ENCODE measurements at places on chromosomes 5 and 9.
A peak's percentile ranks its signal among the peaks of the same experiment; 100 is the strongest.

DNA sequence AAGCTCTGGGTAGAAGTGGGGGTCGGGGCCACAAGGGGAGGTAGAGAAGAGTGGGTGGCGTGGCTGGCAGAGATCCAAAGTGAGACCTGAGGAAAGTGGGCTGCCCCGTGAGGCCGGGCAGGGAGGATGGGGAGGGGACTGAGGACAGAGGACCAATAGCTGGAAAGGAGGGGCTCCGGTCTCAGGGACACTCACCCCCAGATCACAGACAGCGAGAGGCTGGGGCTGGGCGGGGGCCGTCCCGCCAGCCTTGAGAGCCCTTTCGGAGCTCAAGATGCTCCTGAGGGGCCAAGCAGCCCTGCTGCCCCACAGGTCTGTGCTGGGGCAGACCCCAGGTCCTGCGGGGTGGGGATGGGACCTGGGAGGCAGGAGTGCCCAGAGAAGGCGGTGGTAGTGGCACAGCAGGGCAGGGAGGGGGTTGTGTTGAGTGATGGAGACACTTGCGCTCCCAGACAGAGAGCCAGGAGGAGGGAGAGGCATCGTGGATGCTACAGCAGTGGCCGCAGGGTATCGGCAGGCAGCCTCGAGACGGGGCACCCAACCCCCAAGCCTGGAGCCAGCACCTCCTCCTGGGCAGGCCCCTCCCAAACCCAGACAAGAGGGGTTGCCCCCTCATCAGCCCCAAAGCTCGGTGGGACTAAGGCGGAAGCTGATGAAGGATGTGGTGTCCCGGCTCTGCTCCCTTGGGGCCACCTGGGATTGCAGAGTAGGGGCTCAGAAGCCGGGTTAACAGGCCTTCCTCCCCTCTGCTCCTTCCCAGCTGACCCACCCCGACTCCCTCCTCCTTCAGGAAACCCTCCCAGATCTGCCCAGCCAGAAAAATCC is 3.4 kb downstream of the SARDH start:
- no peak for DNase-seq

DNA sequence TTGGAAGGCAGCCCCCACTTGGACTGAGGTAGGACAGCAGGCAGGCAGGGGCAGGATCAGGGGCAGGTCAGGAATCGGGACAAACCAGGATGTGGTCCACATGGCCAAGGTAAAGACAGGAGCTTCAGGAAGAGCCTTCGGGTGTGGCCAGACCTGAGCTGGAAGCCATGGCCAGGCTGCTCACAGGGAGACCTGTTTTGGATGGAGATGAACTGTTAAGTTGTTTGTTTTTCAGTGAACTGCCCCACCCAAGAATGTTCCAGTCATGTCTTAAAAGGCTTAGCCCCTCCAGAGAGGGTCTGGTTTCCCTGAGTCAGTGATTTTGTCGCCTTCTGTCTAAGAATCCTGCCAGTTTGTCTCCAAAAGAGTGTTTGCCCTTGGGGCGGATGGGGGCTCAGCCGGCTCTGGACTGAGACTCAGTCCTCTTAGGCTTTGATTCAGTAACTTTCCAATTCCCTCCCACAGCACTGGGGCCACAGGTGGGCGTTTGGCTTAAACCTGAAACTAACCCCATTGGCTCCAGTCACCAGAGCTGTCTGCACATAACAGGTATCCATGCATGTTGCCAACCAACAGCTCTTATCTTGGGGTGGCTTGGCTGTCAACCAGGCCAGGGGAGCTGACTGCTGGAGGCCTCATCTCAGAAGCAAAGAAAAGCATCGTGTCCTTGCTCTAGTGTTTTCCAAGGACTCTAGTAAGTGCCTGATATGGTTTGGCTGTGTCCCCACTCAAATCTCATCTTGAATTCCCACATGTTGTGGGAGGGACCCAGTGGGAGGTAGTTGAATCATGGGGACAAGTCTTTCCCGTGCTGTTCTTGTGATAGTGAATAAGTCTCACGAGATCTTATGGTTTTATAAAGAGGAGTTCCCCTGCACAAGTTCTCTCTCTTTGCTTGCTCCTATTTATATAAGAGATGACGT is 11.3 kb upstream of the ANKH start:
- no peak for DNase-seq

DNA sequence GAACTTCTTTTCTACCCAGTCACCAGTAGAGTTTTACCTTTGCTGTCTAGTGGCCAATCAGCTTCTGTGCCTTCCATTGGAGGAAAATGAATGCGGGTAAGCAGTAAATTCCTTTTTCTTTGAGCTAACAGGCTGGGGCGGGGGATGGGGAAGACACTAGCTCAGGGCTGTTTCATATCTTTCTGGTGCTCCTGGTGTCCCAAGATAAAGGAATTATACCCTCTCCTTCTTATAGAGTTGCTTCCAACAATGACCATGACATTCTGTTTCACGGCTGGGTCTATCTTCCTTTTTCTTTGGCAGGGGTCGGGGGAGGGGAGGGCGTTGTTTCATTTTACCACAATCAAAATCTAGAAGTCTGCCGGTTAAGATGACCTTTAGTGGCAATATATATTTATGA is 51.2 kb upstream of the RPS23 start:
- no peak for DNase-seq

DNA sequence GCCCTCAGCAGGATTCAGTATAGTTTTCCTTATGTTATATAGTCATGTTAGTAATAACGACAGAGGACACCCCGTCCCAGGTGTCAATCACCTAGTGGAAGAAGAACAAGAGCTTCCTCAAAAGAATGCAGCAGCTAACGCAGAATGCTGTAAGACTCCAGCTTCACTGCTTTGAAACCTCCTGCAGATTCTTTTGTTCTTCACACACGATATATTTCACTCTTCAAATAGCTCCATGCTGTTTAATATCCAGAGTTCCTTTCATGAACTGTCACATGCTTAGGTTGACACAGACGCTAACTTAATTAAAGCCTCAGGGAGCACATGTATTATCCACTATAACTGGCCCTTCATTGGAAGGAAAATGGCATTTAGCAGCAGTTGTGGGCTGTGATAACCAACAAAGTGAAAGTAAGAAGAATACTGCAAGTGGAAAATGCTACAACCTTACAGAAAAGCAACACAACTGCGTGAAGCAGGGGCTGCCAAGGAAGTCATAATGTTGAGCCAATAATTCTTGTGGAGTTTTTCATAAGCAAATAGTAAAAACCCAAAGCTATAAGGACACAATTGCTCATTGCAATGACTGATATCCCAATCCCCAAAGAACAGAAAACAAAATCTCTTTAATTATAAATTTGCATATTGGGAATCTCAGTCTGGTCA is 387.5 kb downstream of the PLK2 start:
- no peak for DNase-seq

DNA sequence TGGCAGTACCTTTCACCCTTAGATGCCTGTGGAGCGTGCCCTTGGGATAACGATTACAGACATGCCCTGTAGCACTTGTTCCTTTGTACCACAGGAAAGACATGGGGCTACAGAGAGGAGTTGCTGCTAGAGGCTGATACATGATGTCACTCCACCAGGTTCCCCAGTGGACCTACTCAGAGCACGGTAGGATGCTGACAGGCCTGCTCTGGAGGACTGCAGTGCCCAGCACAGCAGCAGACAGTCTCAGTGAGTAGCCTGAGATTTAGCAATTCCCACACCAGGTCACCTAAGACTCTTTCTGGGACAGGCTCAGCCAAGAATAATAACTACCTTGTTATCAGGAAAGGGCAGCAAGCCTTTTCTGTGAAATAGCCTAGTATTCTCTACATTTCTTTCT is 28.8 kb downstream of the PDE4D start:
- DNase-seq: no peak

- no peak for DNase-seq
Measured at GRCh38 chr9:101235105-101235866, 149.5 kb downstream of the BAAT start.

- DNase-seq: no peak
Measured at GRCh38 chr5:6522331-6522730, 73.7 kb downstream of the UBE2QL1 start.

DNA sequence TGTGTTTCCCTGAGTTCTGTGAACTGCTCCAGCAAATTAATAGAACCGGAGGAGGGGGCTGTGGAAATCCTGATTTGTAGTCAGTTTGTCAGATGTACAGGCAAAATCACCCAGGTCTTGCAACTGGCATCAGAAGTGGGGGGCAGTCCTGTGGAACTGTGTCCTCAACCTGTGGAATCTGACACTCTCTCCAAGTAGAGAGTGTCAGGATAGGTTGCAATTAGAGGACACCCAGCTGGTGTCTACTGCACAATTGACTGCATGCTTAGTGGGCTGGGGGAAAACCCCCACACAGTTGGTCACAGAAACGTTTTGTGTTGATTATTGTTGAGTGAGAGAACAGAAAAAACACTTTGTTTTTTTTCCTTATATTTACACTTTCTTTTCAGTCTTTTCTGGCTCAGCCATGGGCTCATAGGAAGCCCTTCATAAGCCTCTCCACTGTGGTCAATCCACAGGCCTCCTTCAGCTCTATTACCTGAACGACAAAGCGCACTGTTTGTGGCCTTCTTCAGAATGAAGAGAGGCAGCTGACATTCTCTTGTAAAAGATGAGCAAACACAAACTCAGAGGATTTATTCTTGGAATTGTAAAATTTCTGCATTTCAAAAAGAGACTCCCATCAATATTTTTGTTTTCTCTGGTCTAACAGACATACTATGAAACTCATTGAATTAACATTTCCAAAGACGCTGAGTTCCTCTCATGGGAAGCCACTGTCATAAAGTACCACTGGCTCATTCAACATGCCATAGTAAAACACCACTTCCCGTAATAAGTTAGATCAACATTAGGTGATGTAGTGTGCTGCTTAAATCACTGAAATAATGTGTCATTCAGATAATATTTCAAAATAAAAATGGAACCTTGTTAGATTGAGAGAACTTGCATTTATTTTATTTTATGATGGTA is 348.9 kb upstream of the RFX3 start:
- no peak for DNase-seq

GRCh38 chr9:24436761-24437160 is 108.9 kb downstream of the IZUMO3 start:
- DNase-seq: no peak

DNA sequence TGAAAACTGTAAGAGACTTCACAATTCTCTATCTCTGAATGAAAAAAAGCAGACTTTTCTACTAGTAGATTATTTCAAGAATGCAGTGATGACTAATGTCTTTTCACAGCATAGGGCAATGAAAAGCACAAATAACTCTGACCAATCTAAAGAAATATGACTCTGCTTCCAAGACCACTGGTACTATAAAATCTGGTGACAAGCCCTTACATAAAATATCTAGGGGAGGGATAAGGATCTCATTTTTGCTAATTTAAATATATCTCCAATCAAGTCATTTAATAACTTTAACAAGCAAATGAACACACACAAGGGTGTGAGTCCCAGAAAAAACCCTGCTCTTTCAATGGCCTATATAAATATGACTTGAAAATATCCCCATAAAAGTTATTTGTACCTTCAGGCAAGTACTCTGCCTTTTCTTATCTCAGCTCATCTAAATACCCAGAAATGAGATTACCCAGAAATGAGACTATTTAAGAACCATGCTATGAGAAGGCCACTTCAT is 105.2 kb downstream of the GNAQ start:
- DNase-seq: no peak

- no peak for DNase-seq
Measured at GRCh38 chr9:32180597-32180996, 203.8 kb upstream of the ACO1 start.

- no peak for DNase-seq
Measured at GRCh38 chr9:127185181-127185580, 62.7 kb upstream of the ANGPTL2 start.

DNA sequence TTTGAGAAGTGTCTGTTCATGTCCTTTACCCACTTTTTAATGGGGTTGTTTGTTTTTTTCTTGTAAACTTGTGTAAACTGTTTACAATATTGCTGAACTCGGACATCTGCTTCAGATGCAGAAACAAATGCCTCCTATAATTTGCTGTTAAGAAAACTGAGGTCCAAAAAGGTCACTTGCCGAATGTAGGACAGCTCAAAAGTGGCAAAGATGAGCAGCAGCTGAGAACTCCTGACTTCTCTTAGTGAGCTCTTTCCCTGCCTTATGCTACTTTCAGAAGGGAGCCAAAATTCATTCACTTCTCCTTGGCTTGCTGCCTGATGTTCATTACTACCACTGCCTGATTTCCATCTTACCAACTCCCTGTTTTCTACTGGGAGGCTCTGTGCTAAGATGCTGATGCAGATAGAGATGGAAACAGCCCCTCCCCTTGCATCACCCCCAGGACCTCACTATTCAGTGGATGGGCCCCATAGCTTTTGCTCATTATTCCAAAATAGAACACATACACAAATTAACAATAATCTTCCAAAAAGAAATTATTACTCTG is 60.1 kb downstream of the SEMA6A start:
- no peak for DNase-seq

DNA sequence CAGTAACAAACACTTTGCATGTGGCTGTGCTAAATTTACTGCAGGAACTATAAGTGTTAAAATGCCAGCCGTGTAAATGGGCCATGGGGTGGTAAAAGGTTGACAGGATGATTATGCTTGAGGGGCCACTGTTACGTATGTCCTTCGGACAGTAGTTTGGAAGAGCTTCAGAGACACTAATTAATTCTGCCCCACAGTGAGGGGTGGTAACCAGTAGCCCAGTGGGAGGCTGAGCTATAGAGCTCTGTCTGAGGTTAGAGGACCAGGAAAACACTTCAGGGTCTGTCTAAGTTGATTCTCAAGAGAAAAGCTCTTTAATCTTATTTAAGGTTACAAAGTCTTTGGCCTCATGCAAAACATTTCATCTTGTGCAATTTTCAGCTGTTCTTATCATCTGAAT is 176.6 kb downstream of the DMRTA1 start:
- no peak for DNase-seq

DNA sequence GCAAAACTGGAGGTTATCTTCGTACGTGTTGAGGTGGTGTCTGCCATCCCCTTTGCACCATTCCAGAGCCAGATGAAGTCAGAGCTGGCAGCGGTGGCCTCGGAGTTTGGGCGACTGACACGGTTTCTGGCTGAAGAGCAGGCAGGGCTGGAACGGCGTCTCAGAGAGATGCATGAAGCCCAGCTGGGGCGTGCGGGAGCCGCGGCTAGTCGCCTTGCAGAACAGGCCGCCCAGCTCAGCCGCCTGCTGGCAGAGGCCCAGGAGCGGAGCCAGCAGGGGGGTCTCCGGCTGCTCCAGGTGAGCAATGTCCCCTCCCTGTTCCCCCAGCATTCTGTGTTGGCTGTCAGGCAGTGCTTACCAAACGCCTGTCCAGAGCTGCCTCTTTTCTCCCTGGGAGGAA is 9.5 kb downstream of the TRIM41 start:
- no peak for DNase-seq

GRCh38 chr9:129028192-129028966 is at the start of gene SH3GLB2:
Gene SH3GLB2, minus strand, starts transcription at chr9:129028331. Its CDS starts 177 bp downstream, at chr9:129028154.
- peak; percentile 93 for DNase-seq

Data from activated CD4-positive, alpha-beta T cell treated with anti-CD3 and anti-CD28 coated beads, Interleukin-2, amount 50 U/mL, for 24 hours (primary cell).